CD4-positive, alpha-beta memory T cell (primary cell): ENCODE measurements at places on chromosomes 7 and 10.
A peak's percentile ranks its signal among the peaks of the same experiment; 100 is the strongest.

- no peak for DNase-seq
Measured at GRCh38 chr10:63197344-63198092, 64.4 kb downstream of the NRBF2 start.

GRCh38 chr10:70296406-70296899 lies 12.6 kb upstream of the NPFFR1 start:
- DNase-seq, result no peak

- DNase-seq, result no peak
Measured at GRCh38 chr7:138549082-138549481, 89.0 kb downstream of the TRIM24 start.

DNA sequence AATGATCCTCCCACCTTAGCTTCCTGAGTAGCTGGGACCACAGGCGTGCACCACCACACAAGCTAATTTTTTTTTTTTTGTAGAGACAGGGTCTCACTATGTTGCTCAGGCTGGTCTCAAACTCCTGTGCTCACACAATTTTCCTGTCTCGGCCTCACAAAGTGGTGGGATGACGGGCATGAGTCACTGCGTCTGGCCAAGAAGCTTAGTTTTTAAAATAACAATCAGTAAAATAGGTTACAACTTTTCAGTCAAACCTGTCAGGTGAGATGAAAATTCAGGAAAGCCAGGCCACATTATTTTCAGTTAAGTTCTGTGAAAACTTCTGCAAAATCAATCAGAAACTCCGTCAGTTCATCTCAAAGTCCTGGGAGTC lies 55.4 kb downstream of the FAM241B start:
- DNase-seq, result no peak

DNA sequence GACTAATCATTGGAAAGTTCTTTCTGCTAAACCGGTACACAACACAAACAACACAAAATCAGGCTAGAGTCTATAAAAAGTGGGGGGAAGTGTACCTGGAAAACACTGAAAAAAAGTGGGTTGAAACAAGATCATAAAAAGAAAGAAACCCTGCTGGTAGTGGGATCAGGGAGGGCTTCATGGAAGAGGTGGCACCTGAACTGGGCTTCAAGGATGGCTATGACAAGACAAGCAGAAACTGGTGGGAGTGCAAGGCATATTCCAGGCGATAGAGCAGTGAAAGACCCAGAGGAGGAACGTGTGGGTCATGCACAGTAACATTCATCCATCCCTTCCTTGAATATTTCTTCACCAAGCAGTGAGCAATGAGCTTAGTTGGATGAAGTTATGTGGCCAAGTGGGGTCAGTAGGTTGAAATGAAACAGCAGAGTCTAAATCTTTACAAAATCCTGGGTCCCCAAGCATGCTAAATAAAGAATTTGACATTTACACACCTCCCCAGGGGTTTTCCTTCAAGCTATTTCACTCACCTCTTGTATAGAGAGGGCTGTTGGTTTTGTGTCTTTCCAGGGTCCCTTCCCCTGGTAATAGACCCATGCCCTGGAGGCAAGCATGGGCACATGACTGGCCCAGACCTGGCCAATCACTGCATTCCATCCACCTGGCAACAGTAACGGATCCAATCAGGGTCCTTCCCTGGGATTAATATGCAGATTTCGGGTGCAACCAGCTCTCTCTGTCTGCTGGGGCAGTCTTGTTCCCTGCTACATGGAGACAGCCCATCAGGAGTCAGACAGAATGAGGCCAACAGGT lies 38.2 kb downstream of the SPOCK2 start:
- DNase-seq, result no peak

DNA sequence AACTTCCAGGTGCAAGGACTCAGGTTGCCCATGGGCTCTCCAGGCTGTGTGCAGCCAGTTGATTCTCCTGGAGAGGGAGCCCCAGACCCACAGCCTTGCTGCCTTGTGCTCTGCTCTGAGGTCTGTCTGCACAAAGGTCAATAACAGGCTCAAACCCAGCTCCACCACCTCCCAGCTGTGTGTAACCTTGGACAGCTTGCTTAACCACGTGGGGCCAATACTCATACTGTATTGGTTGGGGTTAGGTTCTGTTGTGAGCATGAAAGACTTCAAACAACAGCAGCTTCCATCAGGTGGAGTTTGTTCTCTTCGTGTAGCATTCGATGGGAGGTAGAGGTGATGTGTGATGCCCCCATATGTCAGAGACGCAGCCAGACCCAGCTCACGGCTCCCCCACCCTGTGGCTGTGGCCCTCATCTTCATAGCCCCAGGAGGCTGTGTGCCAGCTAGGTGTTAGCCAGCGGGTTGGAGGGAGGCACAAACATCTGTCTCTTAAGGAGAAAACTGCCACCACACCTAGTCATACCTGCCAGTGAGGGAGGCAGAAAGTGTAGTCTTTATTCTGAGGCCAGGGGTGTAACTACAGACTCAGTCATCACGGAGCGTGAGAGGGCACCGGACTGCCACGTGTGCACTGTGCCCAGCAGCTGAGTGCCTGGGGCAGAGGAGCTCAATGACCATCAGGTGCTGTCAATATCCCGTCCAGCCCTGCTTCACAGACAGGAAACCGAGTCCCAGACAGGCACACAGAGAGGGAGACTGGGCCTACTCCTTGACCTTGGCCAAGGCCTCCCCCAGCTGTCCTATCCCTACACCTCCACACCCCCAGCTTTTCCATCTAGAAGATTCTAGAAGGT lies 8.1 kb upstream of the POLD2 start:
- DNase-seq, result no peak

DNA sequence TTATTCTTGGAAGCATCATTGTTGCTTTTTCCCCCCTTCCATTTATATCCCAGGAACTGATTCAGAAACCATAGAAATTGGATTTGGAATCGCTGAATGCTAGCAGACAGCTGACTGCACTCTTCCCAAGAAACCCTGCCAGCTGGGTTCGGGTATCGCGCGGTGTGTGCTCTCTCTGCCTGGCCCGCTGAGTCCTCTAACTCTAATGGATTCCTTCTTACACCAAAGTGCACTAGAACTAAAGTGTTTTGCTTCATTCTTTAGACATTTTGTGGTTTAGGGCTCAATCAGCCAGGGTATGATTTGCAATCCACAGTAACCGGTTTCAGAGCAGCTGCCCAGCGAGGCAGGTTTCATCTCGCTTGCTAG lies 92.2 kb downstream of the EGFR start:
- DNase-seq, result no peak

GRCh38 chr10:77864151-77864851 lies 62.3 kb downstream of the DLG5 start:
- DNase-seq, result no peak

- no peak for DNase-seq
Measured at GRCh38 chr10:98031440-98031839, 1.0 kb upstream of the CRTAC1 start.

DNA sequence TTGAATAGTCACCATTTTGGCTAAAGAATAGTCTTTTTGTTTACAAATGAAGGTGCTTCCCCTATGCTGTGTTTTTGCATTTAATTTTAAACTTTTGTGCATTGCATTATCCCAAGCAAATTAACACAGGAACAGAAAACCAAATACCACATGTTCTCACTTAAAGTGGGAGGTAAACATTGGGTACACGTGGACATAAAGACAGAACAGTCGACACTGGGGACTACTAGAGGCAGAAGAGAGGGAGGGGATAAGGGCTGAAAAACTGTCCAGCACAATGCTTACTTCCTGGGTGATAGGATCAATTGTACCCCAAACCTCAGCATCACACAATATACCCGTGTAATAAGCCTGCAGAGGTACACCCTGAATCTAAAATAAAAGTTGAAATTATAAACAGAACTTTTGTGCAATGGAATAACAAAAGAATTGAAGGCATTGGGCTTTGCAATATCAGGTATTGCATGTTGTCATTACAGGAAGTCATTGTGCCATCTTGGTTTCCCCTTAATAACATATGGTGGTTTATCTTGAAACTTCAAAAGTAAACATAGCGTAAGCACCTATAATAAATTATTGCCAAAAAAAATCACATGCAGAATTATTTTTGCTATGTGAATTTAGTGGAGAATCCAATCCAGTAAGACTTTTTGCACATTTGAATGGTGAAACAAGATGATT lies 16.1 kb downstream of the ADD3 start:
- no peak for DNase-seq

DNA sequence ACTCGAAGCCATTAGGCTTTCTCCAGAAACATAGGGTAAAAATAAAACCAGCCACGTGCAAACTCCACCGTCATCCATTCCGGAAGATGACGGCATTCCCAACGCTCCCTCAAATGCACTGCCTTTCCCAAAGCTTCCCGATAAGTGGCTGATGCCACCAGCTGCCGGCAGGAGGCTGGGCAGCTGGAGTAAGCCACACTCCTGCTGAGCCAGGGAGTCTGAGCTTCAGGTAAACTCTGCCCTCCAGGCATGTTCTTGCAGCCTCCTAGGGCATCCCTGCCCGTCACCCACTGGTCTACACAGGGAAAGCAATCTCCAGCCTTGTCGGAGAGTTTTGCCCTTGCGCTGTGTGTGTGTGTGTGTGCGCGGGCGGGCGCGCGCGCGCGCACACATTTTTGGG lies 40.5 kb upstream of the TMEM273 start:
- DNase-seq, result no peak

DNA sequence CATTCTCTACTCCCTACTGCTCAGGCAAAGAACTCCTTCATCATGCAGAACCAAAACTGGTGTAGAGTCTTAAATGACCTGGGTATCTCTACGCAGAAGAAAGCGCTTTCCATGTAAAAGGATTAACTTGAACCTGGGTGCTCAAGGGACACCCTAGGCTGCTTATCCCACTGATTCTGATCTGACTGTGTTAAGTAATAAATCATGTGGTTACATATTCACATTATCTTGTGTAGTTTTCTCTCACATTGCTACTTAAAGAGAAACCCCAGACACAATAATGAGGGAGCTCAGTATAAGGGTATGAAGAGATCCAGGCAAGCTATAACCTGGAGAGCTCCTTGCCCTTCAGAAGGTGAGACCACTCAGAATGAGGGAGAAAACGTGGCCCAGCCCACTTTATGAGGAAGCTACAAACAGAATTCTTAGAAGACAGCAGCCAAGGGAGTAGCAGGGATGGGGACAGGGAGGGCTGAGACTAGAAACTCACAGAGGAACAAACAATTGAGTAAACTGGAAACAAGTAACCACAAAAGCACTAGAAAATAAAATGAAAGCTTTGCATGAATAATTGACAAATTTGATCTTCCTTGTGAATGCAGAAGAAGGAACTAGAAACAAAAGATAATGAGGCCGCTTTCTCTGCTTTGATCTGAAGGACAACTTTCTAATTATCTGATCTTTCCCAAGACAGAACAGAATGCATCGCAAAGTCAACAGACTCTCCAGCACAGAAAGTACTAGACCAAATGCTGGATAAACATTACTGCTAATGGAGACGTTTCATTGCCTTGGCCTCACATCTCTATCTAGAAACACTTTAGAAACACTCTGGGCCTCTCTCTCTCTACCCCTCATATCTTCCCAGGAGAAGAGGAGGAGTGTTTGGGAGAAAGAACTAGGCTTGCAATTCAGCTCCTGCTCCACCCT lies 76.1 kb downstream of the LRRC17 start:
- no peak for DNase-seq

GRCh38 chr10:26477501-26477900 lies 39.4 kb downstream of the APBB1IP start:
- DNase-seq, result no peak

GRCh38 chr7:29527505-29528108 lies 36.0 kb upstream of the PRR15 start:
- no peak for DNase-seq

GRCh38 chr10:31426401-31426800 lies 107.4 kb downstream of the ZEB1 start:
- DNase-seq, result no peak

DNA sequence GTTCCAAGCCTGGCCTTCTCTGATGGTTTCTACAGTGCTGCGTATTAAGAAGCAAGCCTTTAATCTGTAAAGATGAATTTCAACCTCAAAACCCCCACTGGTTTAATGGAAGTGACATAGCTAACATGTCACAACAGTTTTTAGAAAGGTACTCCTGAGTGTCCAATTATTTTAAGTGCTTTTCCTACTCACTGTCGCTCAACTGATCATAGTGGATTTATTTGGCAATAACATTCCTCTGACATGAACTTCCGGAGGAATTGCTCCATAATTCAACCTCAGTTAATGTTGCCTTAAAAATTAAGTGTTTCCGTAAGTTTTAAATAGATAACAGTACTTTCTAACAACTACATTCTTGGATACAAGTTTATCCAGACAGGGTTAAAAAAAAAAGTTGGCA lies 57.5 kb downstream of the AGMO start:
- DNase-seq, result no peak

GRCh38 chr7:142440219-142440905 lies 182.5 kb upstream of the PRSS58 start:
- no peak for DNase-seq

GRCh38 chr7:32582036-32582435 lies 86.7 kb downstream of the AVL9 start:
- no peak for DNase-seq

DNA sequence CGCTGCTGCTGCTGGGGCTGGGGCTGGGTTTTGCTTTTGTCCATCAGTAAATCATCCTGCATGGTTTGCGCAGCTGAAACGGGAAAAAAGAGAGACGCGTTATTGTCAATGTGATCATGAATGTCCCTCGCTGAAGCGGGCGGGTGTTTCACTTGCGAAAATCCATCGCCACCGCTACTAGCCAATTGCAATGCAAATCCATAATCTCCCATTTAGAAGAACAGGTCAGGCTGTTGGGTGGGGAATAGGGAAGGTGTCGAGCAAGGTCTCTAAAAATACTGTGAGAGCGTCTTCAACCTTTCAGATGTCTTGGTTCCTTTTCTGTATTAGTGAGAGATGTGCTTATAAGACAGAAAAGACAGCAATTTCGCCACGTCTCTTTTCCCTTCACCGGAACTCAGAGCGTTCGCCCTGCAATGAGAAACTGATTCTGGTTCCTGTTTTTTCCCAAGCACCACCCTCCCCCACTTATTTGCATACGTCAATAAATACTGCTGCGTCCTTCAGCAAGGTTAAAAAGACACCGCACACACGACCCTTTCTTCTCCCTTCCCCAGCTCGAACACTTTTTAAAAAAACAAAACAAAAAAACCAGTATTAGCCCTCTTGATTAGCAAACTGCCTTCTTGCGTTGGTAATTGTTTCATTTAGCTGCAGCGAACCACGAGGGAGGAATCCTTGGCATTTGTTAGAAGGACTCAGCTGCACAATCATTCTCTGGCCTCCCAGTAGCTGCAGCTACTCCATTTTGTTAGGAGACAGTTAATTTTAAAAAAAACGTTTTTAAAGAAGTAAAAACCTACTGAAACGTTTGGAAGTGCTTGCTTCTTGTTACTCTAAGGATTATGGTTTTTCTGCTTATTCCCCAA lies 50.4 kb downstream of the CPEB3 start:
- DNase-seq, result peak; percentile 39

- no peak for DNase-seq
Measured at GRCh38 chr10:114680543-114681117, 22.6 kb upstream of the ABLIM1 start.

DNA sequence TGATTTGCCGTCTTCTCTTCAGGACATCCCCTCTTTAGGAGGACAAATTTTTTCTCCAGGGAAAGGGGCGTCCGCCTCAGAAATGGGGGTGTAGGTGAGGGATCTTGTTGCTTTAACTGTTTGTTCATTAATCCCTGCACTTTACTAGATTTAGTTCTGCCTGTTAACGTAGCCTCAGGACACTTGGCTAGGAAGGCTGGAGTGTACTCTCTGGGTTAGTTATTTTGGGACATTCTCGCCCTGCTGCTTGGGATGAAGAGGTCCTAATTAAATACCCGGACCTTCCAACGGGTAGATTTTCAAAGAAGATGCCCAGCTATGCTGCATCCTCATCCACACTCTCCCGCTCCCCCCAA lies 552 bp upstream of the ZNF365 start:
- no peak for DNase-seq
